Stimulated activated CD8-positive, alpha-beta memory T cell treated with anti-CD3 and anti-CD28 coated beads, Interleukin-2, amount 100 ng/mL, for 1 hour (primary cell): ENCODE measurements at places on chromosomes 4 and X.

GRCh38 chrX:124230655-124231450 is 101.6 kb upstream of the TEX13D start:
- DNase-seq: no peak

- no peak for DNase-seq
Observed at GRCh38 chr4:126992910-126993309, 639.8 kb upstream of the INTU start.

DNA sequence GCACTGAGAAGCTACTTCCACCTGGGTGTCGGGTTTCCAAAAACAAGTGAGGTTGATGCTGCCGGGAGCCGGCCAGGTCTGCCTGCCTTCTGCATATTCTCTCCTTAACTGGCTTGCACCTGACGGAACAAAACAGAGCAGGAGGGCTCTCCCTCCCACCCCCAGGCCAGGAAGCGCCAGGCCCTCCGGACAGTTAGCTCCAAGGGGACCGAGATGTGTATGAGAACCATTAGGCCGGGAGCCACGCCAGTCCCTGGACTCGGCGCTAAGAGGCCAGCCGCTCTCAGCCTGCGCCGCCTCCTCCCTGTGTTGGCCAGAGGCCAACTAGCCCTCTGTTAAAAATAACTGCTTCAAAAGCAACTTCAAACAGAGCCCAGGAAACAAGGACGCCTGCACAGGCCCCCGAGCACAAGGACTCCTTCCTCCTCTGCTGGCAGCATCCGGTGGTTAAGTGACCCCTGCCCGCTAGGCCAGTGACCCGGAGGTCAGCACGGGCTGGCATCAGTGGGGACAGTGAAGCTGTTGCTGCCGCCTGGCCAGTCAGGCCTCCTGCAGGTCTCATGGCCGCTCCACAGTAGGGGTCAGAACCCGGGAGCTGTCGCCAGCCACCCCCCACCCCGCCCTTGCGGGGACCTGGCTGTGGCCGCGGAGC is 107.9 kb downstream of the ABLIM2 start:
- DNase-seq: no peak

DNA sequence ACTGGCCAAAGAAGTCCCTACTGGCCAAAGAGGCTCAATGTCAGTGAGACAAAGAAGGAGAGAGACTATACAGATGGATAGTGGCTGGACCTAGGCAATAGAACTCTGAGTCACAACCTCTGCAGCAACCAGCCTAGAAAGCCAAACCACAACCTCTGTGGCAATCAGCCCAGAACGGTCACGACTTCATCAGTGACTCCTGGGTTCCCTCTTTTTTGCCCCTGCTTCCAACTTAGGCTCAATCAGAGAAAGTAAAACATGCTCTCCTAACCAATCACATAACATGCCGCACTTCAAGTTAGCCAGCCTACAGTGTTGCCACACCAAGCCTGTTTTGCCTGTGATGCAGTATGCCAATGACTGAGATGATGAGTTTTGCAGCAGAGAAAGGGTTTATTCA is 203.4 kb downstream of the ANAPC10 start:
- no peak for DNase-seq

DNA sequence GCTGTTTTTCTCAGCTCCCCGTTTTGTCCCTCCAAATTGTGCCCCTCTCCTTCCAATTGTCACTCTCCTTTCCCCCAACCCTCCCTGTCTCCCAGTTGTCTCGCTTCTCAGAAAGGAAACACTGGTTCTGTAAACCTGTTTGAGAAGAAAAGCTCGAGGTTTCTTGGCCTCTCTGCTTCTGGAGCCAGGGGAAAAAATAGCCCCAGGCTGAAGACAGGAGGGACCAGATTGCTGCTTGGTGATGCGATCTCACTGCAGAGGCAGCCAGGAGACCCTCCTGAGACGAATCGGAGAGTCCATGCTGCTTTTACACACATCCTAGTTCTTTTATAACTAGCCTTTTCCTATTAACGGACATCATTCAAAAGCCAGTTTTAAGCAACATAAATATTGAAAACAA is 21.2 kb downstream of the TRIML1 start:
- DNase-seq: no peak

GRCh38 chr4:177308125-177308524 is 1.5 kb upstream of the NEIL3 start:
- DNase-seq: no peak

- no peak for DNase-seq
Observed at GRCh38 chrX:110226931-110227330, 91.0 kb downstream of the AMMECR1 start.

DNA sequence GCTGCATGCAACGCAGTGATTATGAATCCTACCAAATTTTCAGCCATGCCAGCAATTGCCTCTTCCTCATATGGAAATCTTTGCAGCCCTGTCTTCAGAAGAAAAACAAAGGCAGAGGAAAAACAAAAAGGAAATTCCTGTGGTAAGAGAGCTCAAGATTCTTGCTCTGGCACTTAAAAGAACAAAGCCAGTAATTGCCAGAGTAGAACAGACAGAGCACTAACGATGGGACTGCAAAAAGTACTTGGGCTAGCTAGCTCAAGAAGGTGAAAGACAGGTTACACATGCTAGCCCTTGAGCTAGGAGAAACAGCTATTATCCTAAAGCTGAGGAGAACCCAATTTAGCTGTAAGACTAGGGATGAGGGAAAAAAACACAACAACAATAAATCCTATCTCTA is 582.3 kb downstream of the KCNIP4 start:
- DNase-seq: no peak

GRCh38 chr4:142336251-142336934 is 509.7 kb downstream of the INPP4B start:
- DNase-seq: no peak

- DNase-seq: no peak
Observed at GRCh38 chr4:11116940-11117339, 311.8 kb downstream of the HS3ST1 start.

DNA sequence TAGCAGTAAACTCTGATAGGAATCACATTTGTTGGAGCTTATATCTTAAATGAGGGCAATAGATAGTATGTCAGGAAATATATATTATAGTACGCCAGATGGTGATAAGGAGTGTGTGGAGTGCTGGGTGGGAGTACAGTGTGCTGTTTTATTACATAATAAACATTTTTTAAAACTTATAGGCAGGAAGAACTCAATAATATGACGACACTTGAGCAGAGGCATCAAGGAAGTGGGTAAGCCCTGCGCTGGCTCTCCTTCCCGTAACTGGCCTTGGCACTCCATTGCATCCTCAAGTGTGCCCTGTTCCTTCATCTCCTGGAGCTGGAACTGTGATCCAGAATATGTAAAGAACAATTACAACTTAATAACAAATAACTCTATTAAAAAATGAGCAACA is 123.8 kb downstream of the ELOVL6 start:
- no peak for DNase-seq

DNA sequence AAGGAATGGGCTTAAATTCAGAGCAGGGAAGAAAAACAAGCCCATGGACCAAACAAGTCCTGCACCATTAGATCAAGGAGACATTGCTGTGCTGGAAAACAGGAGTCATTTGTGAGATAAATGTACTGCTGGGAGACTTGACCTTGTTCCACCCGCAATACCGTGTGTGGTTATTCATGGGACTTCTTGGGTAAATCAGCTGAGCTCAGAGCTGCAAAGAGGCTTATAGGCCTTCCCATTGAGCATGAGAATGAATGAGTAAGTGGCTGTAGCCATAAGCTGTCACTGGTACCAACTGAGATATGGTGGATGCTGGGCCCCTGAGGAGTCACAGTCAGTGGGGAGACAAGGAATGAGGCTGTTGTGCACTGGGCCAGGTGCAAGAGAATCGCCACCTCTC is 2.3 kb upstream of the CYTL1 start:
- no peak for DNase-seq

GRCh38 chr4:147586032-147586431 is 31.2 kb upstream of the TMEM184C start:
- DNase-seq: no peak

DNA sequence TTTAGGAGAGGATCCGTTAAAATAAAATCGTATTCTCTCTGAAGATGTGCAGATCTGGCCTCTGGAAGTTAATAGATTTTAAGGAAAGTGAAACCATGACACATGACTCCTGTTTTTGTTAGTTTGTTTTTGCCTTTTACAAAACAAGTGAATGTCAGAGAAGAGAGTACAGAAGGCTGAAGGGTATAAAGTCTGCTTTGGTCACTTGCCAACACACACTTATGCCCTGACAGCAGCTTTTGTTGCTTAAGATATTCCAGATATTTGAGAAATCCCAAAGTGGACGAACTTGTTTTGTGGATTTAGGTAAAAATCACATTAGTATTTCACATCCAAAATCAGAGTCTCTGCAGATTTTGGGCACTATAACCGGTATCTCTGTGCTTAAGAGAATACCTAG is 192.4 kb upstream of the RASGEF1B start:
- DNase-seq: no peak

- no peak for DNase-seq
Observed at GRCh38 chrX:47746446-47746845, 87.5 kb upstream of the UXT start.

DNA sequence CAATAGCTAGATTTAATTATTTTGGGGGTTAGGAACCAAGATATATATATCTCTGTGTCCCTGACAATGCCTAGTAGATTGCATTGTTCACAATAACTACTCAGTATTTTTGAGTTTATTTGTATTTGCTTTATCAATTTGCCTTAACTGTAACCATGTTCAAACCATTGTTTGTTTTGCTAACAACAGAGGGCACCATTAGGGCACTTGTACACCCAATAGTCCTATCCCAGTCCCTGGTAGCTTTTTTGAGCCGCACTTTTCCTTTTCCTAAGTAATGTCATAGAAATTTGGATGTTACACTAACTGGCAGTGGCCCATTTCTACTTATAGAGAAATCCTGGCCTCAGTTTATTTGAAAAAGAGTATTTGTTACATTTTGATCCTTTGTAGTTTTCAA is 575 bp upstream of the KLHL5 start:
- no peak for DNase-seq

GRCh38 chr4:109998867-109999584 is 86.3 kb downstream of the EGF start:
- DNase-seq: no peak

- no peak for DNase-seq
Observed at GRCh38 chr4:8516061-8516573, 64.1 kb upstream of the GPR78 start.

GRCh38 chrX:148333989-148334388 is 166.4 kb upstream of the AFF2 start:
- no peak for DNase-seq

DNA sequence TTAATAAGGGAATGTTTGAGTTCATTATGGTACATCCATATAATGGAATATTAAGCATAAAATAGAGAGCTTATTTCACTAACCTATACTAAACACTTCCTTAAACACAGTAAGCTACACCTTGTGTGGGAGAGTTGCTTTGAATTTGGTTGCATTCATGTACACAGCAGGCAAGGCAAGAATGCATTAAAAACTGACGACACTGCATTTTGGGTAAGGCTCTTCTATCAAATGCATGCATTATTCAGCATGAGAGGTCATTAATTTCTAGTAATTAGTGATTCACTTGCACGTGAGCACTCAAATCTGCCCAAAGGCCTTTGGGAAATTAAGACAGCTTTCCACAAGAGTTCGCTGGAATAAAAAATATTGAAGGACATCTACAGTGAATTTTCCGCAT is 8.8 kb upstream of the C1GALT1C1 start:
- no peak for DNase-seq

- no peak for DNase-seq
Observed at GRCh38 chr4:6257247-6258025, 12.2 kb upstream of the WFS1 start.

- no peak for DNase-seq
Observed at GRCh38 chr4:993111-994029, at the start of gene SLC26A1. Gene SLC26A1, minus strand, starts transcription at chr4:993404. Its CDS starts 1,701 bp downstream, at chr4:991703.

DNA sequence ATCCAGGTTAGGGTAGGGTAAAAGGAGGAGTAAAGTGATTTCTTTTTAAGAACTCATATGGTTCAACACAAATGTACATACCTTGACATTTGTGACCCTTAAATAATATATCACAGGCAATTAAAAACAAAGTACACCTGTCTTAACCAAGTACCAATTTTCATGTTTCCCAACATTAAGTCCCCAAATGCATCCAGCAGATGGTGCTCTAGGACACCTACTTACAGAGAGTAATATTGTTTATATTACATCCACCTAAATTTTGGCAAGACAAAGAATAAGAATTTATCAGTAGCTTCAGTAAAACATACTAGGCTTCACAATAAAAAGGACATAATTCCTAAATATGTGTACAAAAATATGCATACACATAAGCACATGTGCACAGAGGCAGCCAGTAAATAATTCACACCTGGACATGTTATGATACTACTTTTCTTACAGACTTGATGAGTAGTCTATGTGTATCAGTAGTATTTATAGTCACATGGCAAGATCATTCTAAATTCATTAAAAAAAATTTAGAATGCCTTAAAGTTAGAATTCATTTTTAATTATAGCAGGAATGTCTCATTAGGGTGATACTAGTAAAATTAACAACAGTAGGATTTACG is 219.7 kb downstream of the DCLK2 start:
- no peak for DNase-seq

- no peak for DNase-seq
Observed at GRCh38 chr4:176409627-176410026, 89.9 kb downstream of the SPCS3 start.
